ENCODE measurements at places on chromosomes 1 and 21.

- peaks cover 6% of the 10 kb centered on the region for H3K36me3 ChIP-seq
- no peak for DNase-seq
- no peak overlapping the region for H3K27ac ChIP-seq
Observed at GRCh38 chr1:29854700-29855276, 618.5 kb downstream of the PTPRU start.

GRCh38 chr21:16037421-16037955 is 307.7 kb downstream of the USP25 start:
- no peak overlapping the region for H3K27ac ChIP-seq
- H3K27me3 ChIP-seq: no peaks in the 10 kb centered on the region
- no peaks in the 10 kb centered on the region for H3K36me3 ChIP-seq
- DNase-seq: no peak

DNA sequence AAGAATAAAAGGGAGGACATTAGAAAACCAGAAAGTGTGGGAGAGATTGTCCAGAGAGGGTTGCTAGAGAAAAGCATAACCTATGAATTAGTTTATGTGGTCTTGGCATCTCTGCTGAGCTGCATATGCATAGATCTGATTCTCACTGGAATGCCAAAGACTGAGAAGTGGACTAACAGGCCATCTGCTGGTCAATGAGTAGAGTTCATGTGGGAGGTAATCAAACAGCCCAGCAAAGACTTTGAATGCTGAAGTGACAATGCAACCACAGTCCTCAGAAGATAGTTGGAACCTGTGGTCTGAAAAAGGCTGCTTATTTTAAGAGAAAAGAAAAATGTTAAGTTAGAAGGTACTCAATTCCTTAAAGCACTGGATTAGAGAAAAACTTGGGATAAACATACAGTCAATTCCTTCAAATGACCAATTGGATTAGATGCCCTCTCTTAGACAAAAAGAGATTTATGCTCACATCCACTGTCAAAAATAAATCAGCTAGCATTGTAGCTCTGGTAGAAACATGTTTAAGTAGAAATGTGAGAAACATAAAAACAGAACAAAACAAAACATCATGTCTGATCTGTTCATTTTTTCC is 382.8 kb downstream of the AMY1C start:
- peaks cover 5% of the 10 kb centered on the region for H3K4me1 ChIP-seq
- H3K4me3 ChIP-seq: no peak overlapping the region
- H3K27ac ChIP-seq: no peak overlapping the region
- H3K27me3 ChIP-seq: no peaks in the 10 kb centered on the region
- DNase-seq: peak; percentile 23

- H3K36me3 ChIP-seq: no peaks in the 10 kb centered on the region
- no peak for DNase-seq
- peaks cover 6% of the 10 kb centered on the region for H3K4me1 ChIP-seq
Observed at GRCh38 chr1:241362350-241362749, 5.3 kb upstream of the RGS7 start.

DNA sequence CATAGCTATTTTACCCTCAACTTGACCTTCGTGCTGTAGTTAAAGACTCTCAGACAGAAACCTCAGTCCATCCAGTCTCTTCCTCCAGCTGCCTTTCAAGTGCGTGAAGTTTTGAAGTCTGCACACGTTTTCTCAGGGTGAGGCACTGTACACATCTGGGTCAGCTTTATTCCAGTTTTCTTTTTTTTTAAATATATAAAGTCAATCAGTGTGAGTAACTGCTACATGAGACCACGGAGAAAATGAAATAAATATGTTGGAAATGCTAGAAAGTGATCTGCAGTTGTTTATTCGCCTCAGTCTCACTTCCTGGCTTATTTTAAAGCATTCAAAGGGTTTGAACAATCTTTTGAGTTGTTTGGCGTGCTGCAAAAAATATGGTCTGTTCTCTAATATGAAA is 135.7 kb downstream of the ROR1 start:
- DNase-seq: no peak
- peaks cover 10% of the 10 kb centered on the region for H3K4me1 ChIP-seq
- H3K36me3 ChIP-seq: no peaks in the 10 kb centered on the region
- H3K27ac ChIP-seq: no peak overlapping the region
- H3K27me3 ChIP-seq: peaks cover 3% of the 10 kb centered on the region

- no peak overlapping the region for H3K27ac ChIP-seq
- no peaks in the 10 kb centered on the region for H3K27me3 ChIP-seq
- H3K36me3 ChIP-seq: peaks cover 3% of the 10 kb centered on the region
- DNase-seq: no peak
- no peaks in the 10 kb centered on the region for H3K4me1 ChIP-seq
- no peak overlapping the region for H3K4me3 ChIP-seq
Observed at GRCh38 chr1:228387321-228387720, 19.3 kb downstream of the TRIM11 start.

DNA sequence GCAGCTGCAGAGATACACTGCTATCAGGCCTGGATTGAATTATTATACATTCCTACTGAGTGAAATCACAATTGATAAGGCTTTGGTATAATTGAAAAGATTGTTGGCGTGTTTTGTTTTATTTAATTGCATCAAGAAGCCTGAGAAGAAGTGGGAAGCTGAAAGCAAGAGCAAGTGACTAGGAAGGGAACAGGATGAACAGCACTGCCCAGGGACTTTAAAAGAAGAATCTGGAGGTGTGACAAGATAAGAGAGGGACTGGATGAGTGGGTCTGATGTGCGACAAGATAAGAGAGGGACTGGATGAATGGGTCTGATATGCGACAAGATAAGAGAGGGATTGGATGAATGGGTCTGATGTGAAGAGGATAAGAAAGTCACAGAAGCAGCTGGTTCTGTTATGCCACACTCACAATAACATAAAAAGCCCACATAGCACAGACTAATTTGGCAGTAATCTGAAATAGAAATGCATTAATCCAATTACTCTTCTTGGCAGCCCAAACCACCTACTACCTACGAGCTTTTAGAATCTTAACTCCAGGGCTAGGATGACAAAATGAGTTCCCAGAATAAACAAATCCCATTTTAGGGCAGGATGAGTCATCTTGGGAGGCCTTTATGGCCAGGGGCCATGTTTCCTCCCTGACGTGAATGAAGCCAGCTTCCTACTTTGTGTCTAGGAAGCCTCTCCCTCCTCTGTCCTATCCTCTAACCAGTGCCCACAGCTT is 129.7 kb downstream of the DUSP10 start:
- peaks cover 9% of the 10 kb centered on the region for H3K4me1 ChIP-seq
- peak overlapping the region; percentile 20 for H3K27ac ChIP-seq
- H3K4me3 ChIP-seq: no peak overlapping the region
- DNase-seq: no peak

GRCh38 chr1:983798-984475 is 2.0 kb upstream of the PERM1 start:
- H3K36me3 ChIP-seq: peaks cover 4% of the 10 kb centered on the region
- no peak overlapping the region for H3K27ac ChIP-seq
- no peaks in the 10 kb centered on the region for H3K4me1 ChIP-seq
- H3K27me3 ChIP-seq: peaks cover 18% of the 10 kb centered on the region
- DNase-seq: peak; percentile 74

- peaks cover 53% of the 10 kb centered on the region for H3K4me1 ChIP-seq
- peak within 1 kb of the TSS; percentile 97 for H3K4me3 ChIP-seq
- H3K27me3 ChIP-seq: peaks cover 10% of the 10 kb centered on the region
- peak; percentile 65 for DNase-seq
- peaks cover 8% of the 10 kb centered on the region for H3K36me3 ChIP-seq
- peak within 1 kb of the TSS; percentile 97 for H3K27ac ChIP-seq
Observed at GRCh38 chr21:41766883-41767605, at the start of gene RIPK4. Gene RIPK4, minus strand, starts transcription at chr21:41767052. Its CDS starts 11 bp downstream, at chr21:41767041.

DNA sequence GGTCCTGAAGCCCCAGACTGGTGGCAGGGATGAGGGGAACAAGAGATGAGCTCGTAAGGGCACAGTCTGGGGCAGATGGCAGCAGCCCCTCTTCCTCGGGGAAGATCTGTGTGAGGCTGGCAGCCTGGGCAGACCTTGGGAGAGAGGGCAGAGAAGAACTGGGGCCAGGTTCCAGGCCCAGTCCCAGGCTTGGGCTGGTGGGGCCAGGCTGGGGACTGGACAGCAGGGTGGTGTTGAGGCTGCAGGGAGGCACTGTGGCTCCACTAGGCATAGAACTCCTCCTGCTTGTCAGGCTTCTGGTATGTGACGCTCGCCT is 35.7 kb downstream of the SDC3 start:
- no peak overlapping the region for H3K27ac ChIP-seq
- no peak for DNase-seq
- H3K4me3 ChIP-seq: no peak overlapping the region
- peaks cover 28% of the 10 kb centered on the region for H3K4me1 ChIP-seq
- H3K27me3 ChIP-seq: peaks cover 14% of the 10 kb centered on the region
- H3K36me3 ChIP-seq: peaks cover 36% of the 10 kb centered on the region

GRCh38 chr1:112797224-112797623 is 82.1 kb upstream of the PPM1J start:
- peaks cover 10% of the 10 kb centered on the region for H3K27me3 ChIP-seq
- H3K4me1 ChIP-seq: peaks cover 3% of the 10 kb centered on the region
- no peak for DNase-seq
- no peak overlapping the region for H3K27ac ChIP-seq
- H3K36me3 ChIP-seq: peaks cover 4% of the 10 kb centered on the region

- H3K4me3 ChIP-seq: no peak overlapping the region
- H3K27ac ChIP-seq: no peak overlapping the region
- no peaks in the 10 kb centered on the region for H3K4me1 ChIP-seq
- no peaks in the 10 kb centered on the region for H3K27me3 ChIP-seq
Observed at GRCh38 chr1:203252678-203253077, 23.2 kb upstream of the CHIT1 start.

DNA sequence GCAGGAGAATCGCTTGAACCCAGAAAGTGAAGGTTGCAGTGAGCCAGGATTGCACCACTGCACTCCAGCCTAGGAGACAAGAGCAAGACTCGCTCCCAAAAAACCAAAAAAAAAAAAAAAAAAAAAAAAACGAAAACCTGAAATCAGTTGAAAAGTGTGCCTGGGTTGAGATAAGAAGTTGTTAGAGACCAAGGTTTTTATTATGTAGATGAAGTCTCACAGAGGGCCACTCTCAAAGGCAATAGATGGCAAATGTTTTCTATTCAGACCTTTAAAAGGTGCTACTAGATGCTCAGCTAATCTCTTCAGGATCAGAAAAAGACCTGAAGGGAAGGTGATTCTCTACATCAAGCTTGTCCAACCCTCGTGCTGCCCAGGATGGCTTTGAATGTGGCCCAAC is 17.6 kb downstream of the CAPN2 start:
- peaks cover 58% of the 10 kb centered on the region for H3K4me1 ChIP-seq
- H3K27me3 ChIP-seq: peaks cover 14% of the 10 kb centered on the region
- H3K4me3 ChIP-seq: no peak overlapping the region
- H3K27ac ChIP-seq: no peak overlapping the region
- peaks cover 66% of the 10 kb centered on the region for H3K36me3 ChIP-seq

GRCh38 chr1:62746086-62746808 is 37.7 kb upstream of the ATG4C start:
- H3K27me3 ChIP-seq: no peaks in the 10 kb centered on the region
- H3K27ac ChIP-seq: no peak overlapping the region
- no peaks in the 10 kb centered on the region for H3K36me3 ChIP-seq
- H3K4me1 ChIP-seq: no peaks in the 10 kb centered on the region
- no peak overlapping the region for H3K4me3 ChIP-seq

- DNase-seq: peak; percentile 33
- peaks cover 2% of the 10 kb centered on the region for H3K27me3 ChIP-seq
- peaks cover 29% of the 10 kb centered on the region for H3K4me1 ChIP-seq
- H3K36me3 ChIP-seq: no peaks in the 10 kb centered on the region
- H3K4me3 ChIP-seq: no peak overlapping the region
- H3K27ac ChIP-seq: no peak overlapping the region
Observed at GRCh38 chr1:66253330-66253921, 280.5 kb upstream of the SGIP1 start.

DNA sequence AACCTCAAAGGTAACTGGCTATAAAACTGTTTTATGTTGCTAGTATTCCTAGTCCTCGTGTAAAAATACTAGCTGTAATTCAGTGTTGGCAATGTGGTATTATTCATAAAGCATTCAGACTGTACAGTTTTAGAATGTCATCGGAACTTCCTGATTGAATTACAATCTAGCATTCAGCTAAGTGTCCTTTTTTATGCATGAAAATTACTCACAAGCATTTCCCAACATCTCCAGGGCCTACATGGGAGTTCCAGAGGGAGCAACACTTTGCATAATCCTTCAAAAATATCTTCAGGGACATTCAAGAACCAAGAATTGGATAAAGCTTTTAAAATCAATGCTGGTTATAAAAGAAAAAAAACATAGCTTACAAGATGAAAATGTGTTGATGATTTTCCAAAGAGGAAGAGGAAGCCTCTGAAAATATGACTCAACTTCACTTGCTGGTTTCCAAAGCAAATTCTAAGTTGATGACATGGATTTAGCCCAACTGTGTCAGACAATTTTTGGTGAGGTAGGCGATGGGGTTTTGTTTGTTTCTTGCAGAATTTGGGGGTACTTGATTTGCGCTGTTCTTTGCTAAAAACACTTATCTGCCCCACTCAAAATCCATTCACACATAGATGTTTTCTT is 137.8 kb downstream of the SLC44A5 start:
- no peaks in the 10 kb centered on the region for H3K36me3 ChIP-seq
- no peak for DNase-seq
- H3K4me1 ChIP-seq: no peaks in the 10 kb centered on the region

DNA sequence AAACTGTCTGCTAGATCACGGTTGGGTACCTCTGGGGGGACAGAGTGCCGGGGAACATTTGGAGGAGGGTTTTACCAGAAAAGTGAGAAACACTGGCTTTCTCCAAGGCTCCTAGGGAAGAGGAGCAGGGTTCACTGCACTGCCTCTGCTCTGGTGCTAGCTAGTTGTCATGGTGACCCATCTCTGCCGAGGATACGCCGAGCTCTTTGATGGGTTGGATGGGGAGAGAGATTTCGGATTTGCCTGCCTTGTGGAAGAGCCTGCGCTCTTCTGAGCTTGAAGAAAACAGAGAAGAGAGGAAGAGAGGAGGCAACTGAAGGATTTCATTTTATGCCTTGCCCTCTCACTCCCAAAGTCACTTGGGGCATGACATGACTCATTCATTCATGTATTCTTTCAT is 92.1 kb downstream of the NAV1 start:
- H3K4me1 ChIP-seq: peaks cover 18% of the 10 kb centered on the region
- no peak overlapping the region for H3K27ac ChIP-seq
- peaks cover 7% of the 10 kb centered on the region for H3K27me3 ChIP-seq
- DNase-seq: no peak

DNA sequence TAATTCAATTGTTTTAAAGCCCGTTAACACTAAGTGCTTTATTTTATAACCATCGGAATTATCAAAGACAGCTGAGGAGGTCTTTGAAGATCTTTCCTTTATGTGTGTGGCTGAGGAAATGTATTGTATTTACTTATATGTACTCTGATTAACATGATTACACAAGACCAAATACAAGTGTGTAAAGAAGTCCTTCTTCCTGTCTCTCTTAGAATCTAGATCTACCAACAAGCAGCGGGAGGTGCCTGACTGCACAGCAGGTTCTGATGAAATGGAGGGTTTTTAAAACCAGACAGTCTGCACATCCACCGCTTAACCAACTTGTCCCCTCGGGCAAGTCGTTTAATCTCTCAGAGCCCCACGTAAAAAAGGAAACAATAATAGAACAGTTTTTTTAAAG is 240.5 kb upstream of the MAP1LC3C start:
- DNase-seq: no peak
- no peaks in the 10 kb centered on the region for H3K4me1 ChIP-seq
- H3K36me3 ChIP-seq: no peaks in the 10 kb centered on the region

GRCh38 chr1:90340606-90341005 is 345.7 kb downstream of the ZNF326 start:
- no peak for DNase-seq
- no peak overlapping the region for H3K4me3 ChIP-seq
- peaks cover 50% of the 10 kb centered on the region for H3K4me1 ChIP-seq
- no peaks in the 10 kb centered on the region for H3K27me3 ChIP-seq
- H3K36me3 ChIP-seq: no peaks in the 10 kb centered on the region

GRCh38 chr21:33731447-33731846 is 89.1 kb downstream of the ITSN1 start:
- H3K4me3 ChIP-seq: no peak overlapping the region
- H3K4me1 ChIP-seq: peaks cover 43% of the 10 kb centered on the region
- H3K36me3 ChIP-seq: peaks cover 4% of the 10 kb centered on the region
- DNase-seq: no peak
- peaks cover 2% of the 10 kb centered on the region for H3K27me3 ChIP-seq
- peak overlapping the region; percentile 39 for H3K27ac ChIP-seq

All from endothelial cell (in vitro differentiated cells).